ENCODE measurements at places on chromosomes 1 and 21. TPM values are rescaled to one million over a fixed set of nuclear protein-coding genes. Genes with fewer than 3 reads are reported as not detected.

Gene CD5L
- not detected for total RNA-seq

DNA sequence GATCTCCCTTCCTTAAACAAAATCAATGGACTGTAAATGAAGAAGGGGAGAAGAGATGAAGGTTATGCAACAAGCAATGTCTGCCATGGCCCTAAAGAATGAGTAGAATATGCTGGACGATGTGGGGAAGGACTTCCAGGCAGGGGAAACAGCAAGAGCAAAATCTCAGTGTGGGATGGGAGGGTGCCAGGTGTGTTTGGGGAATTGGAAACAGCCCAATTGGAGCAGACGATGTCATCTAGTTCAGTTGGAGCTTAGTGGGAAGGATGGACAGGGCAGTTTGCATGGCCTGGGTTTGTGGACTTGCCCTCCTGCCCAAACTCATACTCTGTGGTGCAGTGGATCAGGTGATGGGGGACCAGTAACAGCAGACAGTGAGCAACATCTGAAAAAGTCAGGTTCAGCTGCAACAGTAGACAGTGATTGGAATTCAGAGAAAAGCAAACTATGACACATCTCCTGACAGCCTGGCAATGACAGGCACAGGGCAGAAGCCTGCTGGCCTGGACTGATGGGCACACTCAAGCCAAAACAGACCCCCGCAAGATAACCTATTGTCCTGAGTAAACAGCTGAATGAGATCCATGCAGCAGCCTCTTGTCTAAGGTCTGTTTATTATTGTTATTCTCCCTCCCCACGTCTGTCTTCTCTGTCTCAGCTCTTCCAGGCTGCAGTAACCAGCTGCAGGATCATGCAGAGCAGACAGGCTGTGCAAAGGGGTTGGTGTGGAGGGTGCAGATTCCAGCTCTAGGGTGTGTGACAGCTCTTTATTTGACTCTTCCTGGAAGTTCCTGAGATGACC is 50.5 kb upstream of the PRELP start:
- H3K4me1 ChIP-seq, result no peaks in the 10 kb centered on the region
- no peak for DNase-seq

Gene NTMT2
- total RNA-seq, result not detected

DNA sequence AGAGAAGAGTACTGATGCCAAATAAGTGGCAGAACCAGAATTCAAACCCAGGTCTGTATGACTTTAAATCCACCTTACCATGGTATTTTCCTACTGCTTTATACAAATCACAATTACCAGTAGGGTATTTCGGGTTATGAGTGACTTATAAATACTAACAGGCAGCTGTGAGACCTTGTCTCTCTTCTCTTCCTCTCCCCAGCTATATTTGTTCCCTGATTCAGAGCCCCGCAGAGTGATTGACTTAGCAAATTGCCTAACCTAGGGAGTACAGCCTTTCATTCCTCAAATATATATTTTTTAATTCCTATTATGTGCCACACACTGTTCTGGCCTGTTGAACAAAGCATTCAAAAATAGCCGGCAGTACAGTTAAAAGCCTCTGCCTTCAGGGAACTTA is 168.0 kb downstream of the CLEC20A start:
- H3K4me3 ChIP-seq, result no peak overlapping the region
- no peaks in the 10 kb centered on the region for H3K36me3 ChIP-seq
- H3K4me1 ChIP-seq, result peaks cover 17% of the 10 kb centered on the region
- DNase-seq, result no peak

Gene TRIM17
- 2.4 TPM for total RNA-seq

Measured in suprapubic skin (tissue), 4 donors.